ENCODE measurements at places on chromosomes 6 and 20. TPM values are rescaled to one million over a fixed set of nuclear protein-coding genes. Genes with fewer than 3 reads are reported as not detected.

The OR2B6 gene
- total RNA-seq: not detected

The CFAP206 gene
- total RNA-seq: not detected

The SULF2 gene
- total RNA-seq: 0.20 TPM

The MMP24 gene
- total RNA-seq: 52.3 TPM

The TUBB2B gene
- total RNA-seq: 8.6 TPM

The TRIM15 gene
- total RNA-seq: not detected

The TCF15 gene
- not detected for total RNA-seq

The WTAP gene
- 94.1 TPM for total RNA-seq

The EPPIN gene
- not detected for total RNA-seq

The SLC17A3 gene
- 0.86 TPM for total RNA-seq

The METTL24 gene
- total RNA-seq: not detected

The KIF3B gene
- total RNA-seq: 6.8 TPM

The ZNF165 gene
- not detected for total RNA-seq

The KIF25 gene
- not detected for total RNA-seq

The SCAND1 gene
- total RNA-seq: 79.0 TPM

The STMND1 gene
- total RNA-seq: not detected

The RIPOR2 gene
- 0.42 TPM for total RNA-seq

The FAM217A gene
- total RNA-seq: not detected

The TTK gene
- total RNA-seq: 173 TPM

The FUT9 gene
- not detected for total RNA-seq

The MAS1L gene
- not detected for total RNA-seq

The ZSCAN31 gene
- 26.2 TPM for total RNA-seq

The TRIM31 gene
- not detected for total RNA-seq

The ZC3H12D gene
- total RNA-seq: 0.03 TPM

The SIRPA gene
- 38.1 TPM for total RNA-seq

The GSTA3 gene
- not detected for total RNA-seq

The MEI4 gene
- not detected for total RNA-seq

The MRPL14 gene
- 362 TPM for total RNA-seq

The HDGFL1 gene
- total RNA-seq: not detected

The ADGB gene
- total RNA-seq: not detected

The CST11 gene
- not detected for total RNA-seq

The IL17A gene
- total RNA-seq: not detected

The CLPSL1 gene
- not detected for total RNA-seq

The RBM12 gene
- 42.9 TPM for total RNA-seq

The ANGPT4 gene
- not detected for total RNA-seq

The CSNK2B gene
- 88.8 TPM for total RNA-seq

The AK9 gene
- 2.6 TPM for total RNA-seq

The FAM83C gene
- not detected for total RNA-seq

The NECAB3 gene
- 17.4 TPM for total RNA-seq

The CCR6 gene
- total RNA-seq: not detected
